Left kidney (tissue), 8 donors: ENCODE measurements at places on chromosomes 5 and 9.

GRCh38 chr9:27589462-27589861 lies 16.2 kb upstream of the C9orf72 start:
- DNase-seq, result no peak

GRCh38 chr5:32217886-32218396 lies 43.8 kb upstream of the GOLPH3 start:
- peak; percentile 40 for DNase-seq

DNA sequence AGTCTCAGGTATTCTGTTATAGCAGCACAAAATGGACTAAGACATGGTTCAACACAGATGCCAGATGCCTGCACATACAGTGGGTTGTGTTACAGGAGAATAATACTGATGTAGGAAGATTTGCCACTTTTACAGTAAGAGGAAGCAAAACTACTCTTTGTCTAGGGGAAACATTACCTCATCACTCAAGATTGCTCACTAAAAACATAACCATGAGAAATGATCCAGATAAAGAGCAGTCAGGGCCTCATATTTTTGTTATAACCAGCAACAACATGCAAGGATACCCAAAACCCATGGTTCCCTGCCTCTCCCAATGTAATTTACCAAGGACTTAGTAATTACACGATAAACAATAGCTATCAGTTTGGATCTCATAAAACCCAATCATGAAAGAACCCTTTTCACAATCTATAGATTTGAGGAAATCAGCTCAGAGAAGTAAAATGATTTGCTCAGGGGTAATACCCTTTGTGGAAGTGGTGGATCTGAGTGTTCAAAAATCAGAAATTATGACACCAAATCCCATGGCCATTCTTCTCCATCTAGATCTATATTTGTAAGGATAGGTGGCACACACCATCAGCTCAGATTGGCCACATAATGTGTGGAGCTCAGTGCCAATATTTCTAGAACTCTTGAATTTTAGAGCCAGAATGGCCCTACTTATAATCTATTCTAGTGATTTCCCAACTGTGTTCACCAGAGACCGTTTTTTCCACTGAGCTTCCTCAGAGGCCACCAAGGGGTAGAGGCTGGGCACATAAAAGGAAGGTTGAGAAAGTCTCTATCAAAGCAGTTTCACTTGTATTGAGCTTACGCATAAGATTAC lies 27.8 kb downstream of the DPYSL3 start:
- no peak for DNase-seq

GRCh38 chr5:150219142-150219541 lies 29.3 kb downstream of the SLC6A7 start:
- no peak for DNase-seq

DNA sequence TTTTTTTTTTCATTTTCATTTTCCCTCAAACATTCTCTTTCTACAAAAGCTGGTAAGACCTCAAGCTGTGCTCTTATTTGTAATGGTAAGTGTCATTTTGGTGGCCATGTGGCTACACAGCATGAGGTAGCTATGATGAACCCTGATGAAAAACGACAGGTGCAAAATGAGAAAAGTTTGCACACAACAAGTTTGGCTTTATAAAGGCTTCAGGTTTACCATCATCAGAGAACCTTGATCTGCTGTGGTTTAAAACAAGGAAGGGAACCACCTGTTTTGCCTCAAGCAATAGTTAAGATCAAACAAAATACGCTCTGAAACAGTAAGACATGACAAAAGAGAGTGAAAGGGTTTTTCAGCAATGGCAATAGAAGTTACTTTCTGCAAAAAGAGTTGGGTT lies 1124.6 kb upstream of the ACO1 start:
- no peak for DNase-seq

GRCh38 chr5:125446986-125447385 lies 700.5 kb upstream of the ZNF608 start:
- DNase-seq, result no peak

DNA sequence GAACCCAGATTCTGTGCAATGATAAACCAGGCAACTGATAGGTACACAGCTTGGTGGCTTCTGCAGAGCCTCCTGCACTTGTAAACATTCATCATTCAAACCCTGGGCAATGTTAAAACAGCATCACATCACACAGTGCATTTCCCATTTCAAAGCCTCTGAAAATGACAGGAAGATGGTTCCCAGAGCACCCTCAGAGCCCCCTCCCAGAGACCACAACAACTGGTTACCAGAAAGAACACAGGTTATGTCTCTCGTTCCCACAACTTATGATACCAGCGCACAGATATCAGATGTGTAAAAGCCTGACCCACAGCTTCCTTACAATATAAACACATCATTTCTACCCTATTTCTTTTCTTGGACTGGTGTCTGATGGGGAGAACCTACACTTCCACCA lies 248.7 kb downstream of the AUH start:
- DNase-seq, result no peak

GRCh38 chr9:123883634-123884033 lies 46.3 kb downstream of the DENND1A start:
- no peak for DNase-seq

GRCh38 chr9:103997856-103998370 lies 96.2 kb upstream of the SMC2 start:
- DNase-seq, result no peak

DNA sequence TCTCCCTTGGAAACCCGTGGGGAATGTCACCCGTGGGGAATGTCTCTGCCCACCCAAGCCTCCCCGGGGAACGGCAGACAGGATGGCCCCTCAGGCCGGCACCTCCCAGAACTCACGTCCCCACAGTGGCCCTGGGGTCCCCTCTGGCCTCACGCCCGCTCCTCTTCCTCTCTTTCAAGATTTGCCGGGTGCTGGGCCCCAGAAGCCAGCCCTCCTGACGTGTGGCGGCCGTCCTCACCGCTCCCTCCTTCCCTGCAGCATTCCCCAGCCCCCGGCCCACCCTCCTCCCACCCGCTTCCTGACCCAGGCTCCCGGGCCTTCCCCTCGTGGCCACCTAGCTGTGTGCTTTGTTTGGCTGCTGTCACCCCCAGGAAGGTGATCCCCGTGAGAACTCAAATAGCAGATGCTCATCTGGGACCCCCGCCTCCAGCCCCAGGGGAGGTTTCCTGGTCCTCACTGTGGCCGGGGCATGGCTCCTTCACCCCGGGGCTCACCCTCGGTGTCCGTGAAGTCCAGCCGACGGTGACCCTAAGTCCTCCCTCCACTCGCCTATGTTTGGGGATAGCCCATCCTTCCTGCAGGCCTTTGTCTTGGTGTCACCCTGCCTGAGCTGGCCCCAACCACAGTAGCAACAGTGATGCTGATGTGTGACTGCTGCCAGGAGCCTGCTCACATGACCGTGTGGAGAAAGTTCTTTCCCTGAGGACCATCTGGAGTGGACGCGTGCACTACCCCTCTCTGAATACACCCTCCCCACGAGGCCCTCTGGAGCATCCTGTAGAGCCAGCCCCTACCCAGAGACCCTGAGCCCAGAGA lies 163.3 kb upstream of the IER5L start:
- DNase-seq, result no peak

DNA sequence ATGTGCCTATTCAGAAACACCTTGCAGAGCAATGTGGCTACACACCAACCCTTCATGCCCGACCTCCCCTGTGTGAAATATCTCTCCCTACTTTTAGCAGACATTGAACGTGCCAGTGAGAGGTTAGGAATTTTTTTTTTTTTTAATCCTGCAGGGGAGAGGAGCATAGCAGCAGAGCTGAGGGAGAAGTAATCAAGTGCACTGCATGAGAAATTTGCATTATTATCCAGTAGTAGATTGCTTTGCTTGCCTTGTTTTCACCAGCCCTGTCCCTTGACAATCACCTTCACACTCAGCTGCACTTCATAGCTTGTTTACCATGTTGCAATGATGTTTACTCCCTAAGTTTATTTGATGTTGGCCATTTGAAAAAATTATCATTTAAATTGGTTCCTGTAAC lies 489.6 kb upstream of the ZNF608 start:
- DNase-seq, result no peak

- peak; percentile 73 for DNase-seq
Observed at GRCh38 chr5:10352430-10353240, 860 bp upstream of the MARCHF6 start.

GRCh38 chr5:19891658-19892057 lies 96.3 kb downstream of the CDH18 start:
- DNase-seq, result no peak

DNA sequence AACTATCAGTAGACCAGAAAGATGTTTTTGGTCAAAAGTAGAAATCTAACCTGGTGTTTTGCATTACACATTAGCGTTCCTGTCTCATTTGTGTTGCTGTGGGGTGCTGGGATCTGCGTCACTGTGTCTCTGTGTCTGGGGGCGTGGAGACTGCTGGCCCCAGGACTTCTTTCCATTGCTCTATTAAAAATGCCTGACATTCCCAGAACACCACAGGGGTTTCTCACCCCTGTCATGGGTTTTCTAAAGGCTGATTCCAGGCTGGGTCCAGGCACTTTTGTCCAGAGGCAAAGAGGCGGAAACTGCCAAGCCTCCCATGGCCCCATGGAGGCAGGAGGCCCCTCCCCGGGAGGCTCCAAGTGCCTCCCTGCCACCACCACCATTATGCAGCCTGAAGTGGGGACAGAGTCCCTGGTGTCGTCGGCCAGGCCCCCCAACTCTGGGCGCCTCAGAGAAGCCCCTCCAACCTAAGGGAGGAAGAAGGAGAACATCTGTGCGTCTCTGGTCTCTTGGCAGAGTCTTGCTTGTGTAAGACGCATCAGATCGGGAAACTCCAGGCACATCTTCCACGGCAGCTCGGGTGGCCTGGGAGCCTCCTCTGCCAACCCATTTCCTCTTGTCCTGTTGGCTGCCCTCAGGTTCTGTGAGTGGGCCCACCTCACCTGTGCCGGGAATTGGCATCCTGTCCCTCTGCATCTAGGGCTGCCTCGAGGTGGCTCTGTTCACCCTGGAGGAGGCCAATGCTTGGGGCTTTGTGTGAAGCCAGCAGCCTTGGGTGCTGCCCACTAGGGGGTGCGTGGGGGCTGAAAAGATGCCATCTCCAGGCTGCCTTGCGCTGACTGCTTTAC lies 13.8 kb upstream of the PLEKHG4B start:
- DNase-seq, result no peak

- DNase-seq, result no peak
Observed at GRCh38 chr9:111662576-111663300, 1.3 kb downstream of the GNG10 start.

DNA sequence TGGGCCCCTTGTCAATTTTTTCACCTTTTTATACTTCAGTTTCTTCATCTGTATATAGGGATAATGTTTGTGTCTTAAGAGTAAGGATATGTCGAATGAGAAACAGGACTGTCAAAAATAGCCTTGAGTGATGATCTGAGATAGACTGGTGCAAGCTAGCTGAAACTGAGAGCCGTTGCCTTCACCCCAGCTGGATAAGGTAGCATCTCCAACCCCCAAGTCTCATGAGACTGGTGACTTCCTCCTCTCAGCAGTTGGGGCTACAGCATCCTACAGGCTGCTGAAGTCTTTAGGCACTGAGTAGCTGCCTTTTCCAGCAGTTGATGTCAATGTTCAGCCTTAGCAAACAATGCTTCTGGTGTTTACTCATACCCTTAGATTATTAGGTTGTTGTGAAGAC lies 330.2 kb downstream of the OSTF1 start:
- no peak for DNase-seq

GRCh38 chr5:127930311-127930710 lies 153.3 kb upstream of the SLC12A2 start:
- DNase-seq, result no peak

DNA sequence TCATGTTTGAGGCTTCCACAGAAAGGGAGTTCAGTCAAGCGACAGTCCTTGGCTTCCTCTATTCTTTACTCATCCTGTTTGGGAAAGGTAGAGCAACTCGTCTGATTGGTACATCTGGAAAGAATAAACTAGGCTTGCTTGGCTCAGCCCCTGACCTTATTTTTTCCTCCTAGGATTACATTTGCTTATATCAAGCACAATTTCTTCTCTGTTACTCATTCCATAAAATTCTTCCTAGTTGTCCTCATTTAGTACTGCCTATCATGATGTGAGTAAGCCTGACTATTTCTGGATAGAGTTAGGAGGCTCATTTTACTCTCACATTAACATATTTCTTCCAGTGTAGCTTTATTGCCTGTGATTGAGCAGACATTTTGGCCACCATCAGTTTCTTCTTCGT lies 10.9 kb upstream of the CARNMT1 start:
- no peak for DNase-seq

GRCh38 chr9:79731171-79731890 lies 159.6 kb downstream of the TLE4 start:
- DNase-seq, result peak; percentile 15

DNA sequence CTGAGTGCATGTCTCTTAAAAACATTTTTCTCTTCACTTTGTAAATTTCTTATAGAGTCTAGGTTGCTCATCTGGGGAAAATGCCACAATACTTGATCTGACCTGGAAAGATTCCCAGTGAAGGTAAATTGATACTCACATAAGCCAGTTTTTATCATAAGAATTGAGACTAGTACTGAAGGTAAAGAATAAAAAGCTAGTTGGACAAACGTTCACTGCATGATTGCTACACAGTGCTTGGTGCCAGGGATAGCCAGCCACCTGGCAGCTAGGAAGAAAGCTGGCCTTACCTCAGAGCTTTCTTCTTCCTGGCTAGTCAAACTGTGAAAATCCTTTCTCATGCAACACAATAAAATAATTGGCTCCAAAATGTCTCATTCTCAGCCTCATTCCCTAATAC lies 77.1 kb downstream of the MUSK start:
- no peak for DNase-seq

DNA sequence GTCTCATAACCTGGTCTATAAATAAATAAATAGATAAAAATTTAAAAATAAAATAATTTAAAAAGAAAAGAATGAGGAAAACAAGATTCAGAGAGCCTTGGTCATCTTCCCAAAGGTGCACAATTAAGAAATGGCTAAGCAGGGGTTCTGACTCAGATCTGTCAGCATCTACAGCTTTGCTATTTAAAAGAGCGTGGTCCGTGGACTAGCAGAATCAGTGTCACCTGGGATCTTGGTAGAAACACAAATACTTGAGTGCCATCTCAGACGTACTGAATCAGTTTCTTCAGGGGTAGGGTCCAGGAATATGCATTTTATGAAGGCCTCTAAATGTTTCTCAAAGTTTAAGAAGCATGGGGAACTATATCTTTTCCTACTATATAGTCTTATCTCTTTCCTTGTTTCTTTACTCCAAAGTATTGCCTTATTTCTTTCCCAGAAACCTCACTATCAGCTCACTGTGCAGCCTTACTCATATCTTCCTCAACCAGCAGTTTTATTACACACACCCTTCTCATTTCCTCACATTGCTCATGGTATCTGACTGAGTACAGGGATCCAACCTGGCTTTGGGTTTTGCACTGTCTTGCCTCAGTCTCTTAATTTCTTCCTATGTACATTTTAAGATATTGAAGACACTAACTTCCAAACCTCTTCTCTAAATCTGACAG lies 58.6 kb downstream of the TMC1 start:
- no peak for DNase-seq
